Left ventricle myocardium superior (tissue), 1 donor: ENCODE measurements at places on chromosomes 6 and 20.

DNA sequence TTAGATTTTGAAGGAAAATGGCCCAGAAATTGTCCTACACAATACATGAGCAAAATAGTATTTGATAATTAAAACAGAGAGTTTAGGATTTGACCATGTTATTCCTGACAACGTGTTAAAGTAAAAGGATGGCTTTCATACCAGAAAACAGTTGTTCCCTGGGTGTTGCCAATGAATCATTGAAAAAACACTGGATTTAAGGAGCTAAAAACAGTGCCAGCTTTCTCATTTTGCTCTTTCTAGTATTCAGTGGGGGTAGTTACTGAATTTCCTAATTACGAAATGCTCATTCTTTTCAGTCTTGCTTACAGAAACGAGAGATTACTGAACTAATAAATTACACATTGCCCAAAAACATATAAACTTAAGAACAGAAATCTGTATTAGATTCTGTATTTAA, 26.6 kb upstream of the SNAP91 start:
- DNase-seq = no peak

DNA sequence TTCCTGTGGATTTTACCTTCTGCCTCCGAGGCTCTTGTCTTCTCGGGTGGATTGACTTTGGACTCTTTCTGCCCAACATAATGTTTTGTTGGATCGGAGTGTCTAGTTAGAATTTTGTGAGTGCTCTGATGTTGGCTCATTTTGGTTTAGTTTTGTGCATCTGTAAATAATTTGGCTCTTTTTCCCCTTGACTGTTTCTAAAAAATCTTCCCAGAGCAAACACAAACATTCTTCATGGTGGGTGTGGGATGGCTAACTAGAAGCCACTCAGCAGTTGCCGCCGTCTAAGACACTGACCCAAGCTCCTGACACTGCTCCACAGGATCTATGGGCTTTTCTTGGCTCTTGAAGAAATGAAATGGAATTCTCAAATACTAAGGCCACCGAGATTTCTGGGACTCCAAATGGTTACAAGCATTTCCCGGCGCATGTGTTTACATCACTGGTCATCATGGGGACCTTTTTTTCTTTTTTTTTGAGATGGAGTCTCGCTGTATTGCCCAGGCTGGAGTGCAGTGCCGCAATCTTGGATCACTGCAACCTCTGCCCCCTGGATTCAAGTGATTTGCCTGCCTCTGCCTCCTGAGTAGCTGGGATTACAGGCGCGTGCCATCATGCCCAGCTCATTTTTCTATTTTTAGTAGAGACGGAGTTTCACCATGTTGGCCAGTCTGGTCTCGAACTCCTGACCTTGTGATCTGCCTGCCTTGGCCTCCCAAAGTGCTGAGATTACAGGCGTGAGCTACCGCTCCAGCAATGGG, 92.0 kb upstream of the FRMD1 start:
- no peak for DNase-seq

DNA sequence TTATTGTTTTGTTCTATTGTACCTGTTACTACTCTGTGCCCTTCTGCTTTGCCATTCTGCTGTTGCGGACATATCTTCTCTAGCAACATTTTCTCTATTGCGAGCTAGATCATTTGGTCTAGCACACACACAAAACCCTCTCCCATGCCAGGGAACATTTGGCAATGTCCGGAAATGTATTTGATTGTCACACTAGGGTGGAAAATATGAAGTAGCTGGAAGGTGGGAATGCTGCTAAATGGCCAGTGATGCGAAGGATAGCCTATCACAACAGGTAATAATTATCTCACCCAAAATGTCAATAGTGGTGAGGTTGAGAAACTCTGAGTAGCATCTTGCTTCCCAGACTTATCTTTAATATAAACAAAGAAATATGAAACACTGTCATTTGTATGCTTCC, 331.9 kb downstream of the HTR1B start:
- no peak for DNase-seq

- no peak for DNase-seq
Observed at GRCh38 chr6:149317644-149318571, at the start of gene TAB2. Gene TAB2, plus strand, starts transcription at chr6:149317712. Its CDS starts 52,286 bp downstream, at chr6:149369998.

DNA sequence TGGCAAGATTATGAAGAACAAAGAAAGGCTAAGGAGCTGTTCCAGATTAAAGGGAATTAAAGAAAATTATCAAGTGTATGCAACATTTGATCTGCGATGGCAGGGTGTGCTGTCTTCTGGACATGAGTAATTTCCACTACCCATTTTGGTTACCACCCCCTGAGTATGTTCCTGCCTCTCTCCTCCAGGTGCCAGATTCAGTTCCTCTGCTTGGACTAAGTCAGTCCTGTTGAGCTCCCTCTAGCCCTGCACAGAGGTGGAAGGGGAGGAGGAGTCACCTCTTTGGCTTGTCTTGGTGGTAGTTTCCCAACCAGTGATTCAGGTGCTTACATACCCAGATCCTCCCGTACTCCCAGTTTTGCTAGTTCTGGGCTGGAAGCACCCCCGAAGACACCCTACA, 22.2 kb upstream of the SNRPB2 start:
- no peak for DNase-seq

DNA sequence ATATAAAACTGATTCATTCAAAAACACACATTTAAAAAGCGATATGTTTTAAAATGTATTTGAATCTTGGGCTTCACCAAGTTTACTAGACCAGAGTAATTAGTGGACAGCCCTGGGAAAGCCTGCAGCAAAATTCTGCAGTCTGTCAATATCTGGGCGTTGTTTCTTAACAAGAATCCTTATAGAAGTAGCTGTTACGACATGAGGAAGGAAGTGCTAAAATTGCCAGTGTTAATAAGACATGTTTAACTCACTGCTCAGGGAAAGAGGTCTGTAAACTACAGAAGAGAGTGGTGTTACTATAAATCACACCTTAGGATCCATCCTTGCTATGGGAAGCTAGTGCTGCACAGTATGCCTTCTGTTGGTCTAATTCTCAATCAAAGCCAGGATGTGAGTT, 120.6 kb downstream of the TBX18 start:
- no peak for DNase-seq

- no peak for DNase-seq
Observed at GRCh38 chr6:169168706-169169105, 84.9 kb downstream of the THBS2 start.

- DNase-seq = no peak
Observed at GRCh38 chr6:144593392-144593791, 308.3 kb downstream of the UTRN start.

DNA sequence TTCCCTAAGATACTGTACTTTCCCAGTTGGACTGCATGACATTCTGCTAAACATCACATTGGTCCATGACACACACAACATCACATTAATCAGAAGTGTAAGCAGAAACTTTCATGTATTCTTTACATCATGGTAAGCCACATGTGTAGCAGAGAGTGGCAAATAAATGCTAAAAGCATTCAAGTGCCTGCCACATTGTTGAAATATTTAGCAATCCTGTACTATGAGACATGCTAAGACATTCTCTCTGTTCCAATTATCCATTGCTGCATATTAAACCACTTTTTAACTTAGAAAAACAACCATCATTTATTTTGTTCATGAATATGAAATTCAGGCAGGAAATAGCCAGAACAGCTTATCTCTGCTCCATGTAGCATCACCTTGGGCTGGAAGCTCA, 207.7 kb upstream of the GJE1 start:
- DNase-seq = no peak

DNA sequence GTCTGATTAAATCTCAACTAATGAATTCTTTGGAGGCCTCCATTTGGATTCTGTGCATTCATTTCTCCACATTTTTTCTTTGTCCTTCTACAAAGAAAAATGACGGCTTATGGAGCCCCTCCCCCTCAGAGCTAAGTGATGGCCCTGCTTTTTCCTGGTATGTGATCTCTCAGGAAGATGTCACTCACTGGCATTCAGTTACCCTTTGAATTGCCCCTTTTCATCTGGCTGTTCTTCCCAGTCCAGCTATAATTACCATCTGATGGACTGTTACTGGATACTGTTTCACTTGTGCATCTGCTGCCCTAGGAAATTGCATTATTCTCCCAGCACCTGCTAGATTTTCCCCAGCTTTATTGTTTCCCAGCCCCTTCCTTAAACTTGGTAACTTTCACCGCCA, 151.9 kb downstream of the CFAP61 start:
- DNase-seq = no peak

- DNase-seq = no peak
Observed at GRCh38 chr6:112357791-112358190, 10.7 kb downstream of the RFPL4B start.

GRCh38 chr6:89348372-89348771, 4.2 kb downstream of the UBE2J1 start:
- no peak for DNase-seq
